Ovary (tissue), 10 donors: ENCODE measurements at places on chromosomes 11 and 22. TPM values are rescaled to one million over a fixed set of nuclear protein-coding genes. Genes with fewer than 3 reads are reported as not detected.
A peak's percentile ranks its signal among the peaks of the same experiment; 100 is the strongest.

- DNase-seq = no peak
These were observed 120.2 kb upstream of the SNX19 start for GRCh38 chr11:131036514-131036913.

DNA sequence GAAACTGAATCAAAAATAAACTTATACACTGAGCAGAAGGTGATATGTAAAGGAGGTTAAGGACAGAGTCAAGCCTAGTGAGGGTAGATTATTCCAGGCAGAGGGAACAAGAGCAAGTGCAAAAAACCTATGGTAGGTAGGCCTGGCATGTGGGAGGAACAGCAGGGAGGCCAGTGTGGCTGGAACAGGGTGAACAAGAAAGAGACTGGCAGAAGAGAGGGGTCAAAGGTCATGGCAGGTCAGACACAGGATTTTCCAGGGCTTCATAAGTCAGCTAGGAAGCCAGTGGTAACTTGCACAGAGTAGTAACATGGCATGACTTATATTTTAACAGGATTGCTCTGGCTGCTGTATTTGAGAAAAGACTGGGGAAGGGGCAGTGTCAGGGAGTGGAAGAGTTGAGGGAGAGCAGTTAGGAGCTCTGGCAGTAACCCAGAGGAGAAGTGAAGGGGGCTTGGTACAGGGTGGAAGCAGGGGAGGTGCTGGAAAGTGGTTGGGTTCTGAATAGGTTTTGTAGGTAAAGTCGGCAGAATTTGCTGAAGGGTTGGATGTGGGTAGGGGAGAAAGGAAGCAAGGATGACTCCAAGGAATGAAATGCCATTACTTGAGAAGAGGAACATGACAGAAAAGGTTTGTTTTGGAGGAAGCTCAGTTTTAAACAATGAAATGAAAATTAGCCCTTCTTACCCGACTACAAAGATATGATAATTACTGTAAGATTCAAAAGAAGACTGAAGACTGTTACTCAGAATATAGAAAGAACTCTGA is 86.2 kb downstream of the ZNRF3 start:
- no peak for DNase-seq

DNA sequence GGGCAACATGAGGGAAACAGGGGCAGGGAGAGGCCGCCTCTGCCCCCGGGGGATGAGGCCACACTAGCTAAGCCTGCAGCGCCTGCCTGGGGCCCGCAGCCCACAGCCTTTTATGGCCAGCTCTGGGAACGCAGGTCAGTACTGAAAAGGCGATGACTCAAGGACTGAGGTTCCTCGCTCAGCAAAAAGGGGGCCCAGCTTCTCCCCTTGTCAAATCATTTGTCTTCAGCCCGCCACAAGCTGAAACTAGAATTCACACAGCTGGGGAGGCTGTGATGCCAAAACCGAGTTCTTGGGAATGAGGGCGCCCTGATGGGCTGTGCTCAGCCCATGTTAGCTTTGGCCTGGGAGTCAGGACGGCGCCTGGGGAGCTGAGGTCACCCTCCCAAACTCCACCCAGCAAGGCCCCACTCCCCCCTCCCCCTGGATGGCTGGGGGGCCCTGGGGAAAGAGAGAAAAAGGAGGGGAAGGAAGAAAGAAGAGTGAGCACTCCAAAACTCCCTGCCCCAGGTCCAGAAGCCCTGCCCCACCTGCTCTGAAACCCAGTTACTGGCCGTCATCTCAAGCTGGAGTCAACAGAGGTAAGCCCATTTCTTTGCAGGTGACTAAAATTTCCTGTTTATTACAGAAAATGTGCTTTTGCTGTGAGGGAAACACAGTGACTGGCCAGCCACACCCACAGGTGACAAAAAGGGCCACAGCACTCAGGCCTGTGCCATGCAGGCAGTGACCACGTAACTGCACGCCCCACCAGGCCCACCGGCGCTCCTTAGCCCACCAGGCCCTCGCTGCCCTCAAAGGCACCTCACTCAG is 13.7 kb downstream of the EHD1 start:
- peak; percentile 79 for DNase-seq

GRCh38 chr11:18280438-18281045 is 14.5 kb downstream of the SAA1 start:
- DNase-seq = no peak

- peak; percentile 41 for DNase-seq
These were observed 882 bp downstream of the CYB5R2 start for GRCh38 chr11:7672276-7672959.

DNA sequence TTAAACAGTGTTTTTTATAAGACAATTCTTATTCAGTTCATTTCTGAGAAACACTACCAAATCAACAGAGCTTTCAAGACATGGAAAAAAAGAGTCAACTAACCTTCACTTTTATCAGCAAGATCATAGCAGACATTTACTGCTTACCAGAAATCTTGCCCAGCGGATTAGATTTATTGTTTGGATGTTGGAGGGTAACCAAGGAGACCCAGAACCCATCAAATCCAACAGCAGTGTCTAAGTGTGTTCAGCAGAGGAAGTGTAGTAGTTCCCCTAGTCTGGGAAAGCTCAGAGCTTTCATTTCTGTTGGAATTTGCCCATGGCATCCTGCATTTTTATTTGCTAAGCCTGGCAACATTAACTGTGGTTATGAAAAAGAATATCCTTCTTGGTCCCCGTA is 2.4 kb upstream of the PGM2L1 start:
- DNase-seq = no peak

- no peak for DNase-seq
These were observed 33.3 kb downstream of the NUP50 start for GRCh38 chr22:45196926-45197605.

GRCh38 chr22:37166675-37167066 is 17.0 kb upstream of the IL2RB start:
- peak; percentile 88 for DNase-seq

- DNase-seq = no peak
These were observed 14.1 kb downstream of the IL10RA start for GRCh38 chr11:118000067-118000849.

- no peak for DNase-seq
These were observed 146.4 kb downstream of the FBXO7 start for GRCh38 chr22:32620992-32621391.

DNA sequence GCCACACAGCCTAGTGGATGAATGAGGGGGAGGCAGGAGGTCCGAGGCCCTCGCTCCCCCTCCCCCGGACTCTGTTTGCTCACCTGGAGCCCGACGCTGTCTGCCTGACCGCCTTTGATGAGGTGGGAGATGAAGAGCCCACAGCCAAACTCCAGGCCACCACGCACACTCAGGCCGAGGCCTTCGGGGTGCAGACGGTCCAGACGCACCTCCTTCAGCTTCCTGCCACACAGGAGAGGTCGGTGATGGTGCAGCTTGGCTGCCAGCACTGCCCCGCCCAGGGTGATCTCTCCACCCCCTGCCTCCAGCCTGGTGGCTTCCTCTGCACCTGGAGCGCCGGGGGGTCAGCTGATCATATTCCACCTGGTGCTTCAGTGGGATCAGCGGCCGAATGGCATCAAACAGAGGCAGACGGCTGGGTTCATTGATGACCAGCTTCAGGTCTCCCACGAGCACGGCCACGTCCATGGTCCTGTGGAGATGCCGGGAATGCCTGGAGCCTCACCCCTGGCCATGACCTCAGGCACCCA is 13.1 kb downstream of the USH1C start:
- DNase-seq = no peak

DNA sequence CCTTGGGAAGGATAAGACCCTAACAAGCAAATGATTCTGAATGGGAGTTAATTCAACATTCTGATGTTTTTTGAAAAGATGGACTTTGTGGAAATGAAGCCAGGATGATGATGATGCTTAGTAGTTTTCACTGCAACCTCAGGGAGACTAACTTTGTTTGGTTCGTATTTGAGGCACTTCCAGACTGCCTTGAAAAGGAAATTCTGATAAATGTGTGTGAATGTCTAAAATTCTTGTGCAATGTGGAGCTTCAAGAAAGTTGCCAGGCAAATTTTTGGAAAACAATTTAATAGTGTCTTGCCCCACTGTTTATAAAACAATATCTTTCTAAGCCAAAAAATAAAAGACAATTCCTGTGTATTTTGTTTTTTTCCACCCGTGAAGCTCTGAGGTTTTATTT is 11.2 kb upstream of the NAV2 start:
- no peak for DNase-seq

DNA sequence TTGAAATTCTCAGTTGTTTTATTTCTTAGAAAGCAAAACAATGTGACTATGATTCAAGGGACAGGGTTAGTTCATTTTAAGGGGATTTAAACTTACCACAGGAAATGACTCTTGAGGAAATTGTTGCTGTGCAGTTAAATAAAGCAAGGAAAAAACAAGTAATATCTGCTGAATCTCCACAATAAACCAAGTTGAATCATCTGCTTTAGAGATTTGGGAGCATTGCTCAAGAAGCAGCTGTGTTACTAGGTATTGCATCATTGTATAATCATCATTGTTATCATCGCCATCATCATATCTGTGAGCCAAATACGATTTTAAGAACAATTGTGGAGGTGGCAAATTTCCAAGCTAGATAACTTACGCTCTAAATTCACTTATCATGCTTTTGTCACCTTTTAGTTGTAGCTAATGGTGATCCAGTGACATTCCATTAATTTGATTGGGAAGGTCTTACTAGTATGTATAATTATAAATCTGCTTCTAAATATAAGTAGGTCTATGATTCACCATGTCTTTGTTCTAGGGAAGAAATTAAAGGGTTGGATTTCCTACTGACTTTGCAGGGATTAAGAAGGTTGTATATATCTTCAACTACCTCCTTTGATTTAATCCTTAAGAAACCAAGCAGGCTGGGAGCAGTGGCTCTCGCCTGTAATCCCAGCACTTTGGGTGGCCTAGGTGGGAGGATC is 19.9 kb downstream of the MMP10 start:
- DNase-seq = no peak

GRCh38 chr22:46542011-46542985 is 4.9 kb upstream of the CELSR1 start:
- peak; percentile 33 for DNase-seq

- no peak for DNase-seq
These were observed 13.6 kb downstream of the OR5D16 start for GRCh38 chr11:55852141-55852540.

- no peak for DNase-seq
These were observed 11.6 kb downstream of the DGCR2 start for GRCh38 chr22:19110646-19111045.

DNA sequence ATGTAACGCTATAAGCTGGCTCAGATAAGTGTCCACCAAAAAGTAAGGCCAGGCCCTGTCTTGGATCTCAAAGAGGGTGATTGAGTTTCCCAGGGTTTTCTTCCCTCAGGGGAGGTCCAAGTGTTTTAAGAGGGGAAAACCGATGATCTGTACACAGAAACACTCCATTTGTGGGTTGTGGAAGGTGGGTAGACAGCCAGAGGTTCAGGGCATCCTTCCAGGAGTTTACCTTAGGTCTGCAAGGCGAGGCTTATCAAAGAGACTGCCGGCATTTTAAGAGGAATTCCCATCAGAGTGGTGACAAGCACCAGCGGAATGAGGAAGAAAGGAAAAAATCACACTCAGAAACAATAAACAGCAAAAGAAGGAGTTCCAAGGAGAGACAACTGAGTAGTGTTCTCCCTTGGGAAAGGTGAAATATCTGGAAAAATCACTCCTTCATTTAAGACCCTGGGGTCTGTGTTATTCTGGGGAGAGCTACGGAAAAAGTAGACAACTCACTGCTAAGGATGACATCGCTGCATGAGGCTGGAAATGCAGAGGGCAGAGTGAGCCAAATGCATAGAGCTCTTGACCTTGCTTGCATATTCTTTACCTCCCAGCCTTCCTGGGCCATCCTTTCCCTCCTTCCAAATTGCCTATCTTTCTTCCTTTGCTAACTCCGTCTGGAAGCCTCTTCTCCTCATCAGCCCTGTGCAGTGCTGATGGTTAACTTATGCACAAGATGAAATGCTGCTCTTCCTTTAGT is 22.1 kb upstream of the MMP7 start:
- DNase-seq = no peak

- no peak for DNase-seq
These were observed 94.6 kb upstream of the ALKBH3 start for GRCh38 chr11:43786016-43786415.

CYB5R2 gene
- 23.5 TPM for polyA plus RNA-seq

PYGM gene
- 1.9 TPM for polyA plus RNA-seq

H19 gene
- 601 TPM for polyA plus RNA-seq

FAT3 gene
- polyA plus RNA-seq = 0.39 TPM

SCGB1A1 gene
- not detected for polyA plus RNA-seq

NAALAD2 gene
- 3.2 TPM for polyA plus RNA-seq

TANGO2 gene
- polyA plus RNA-seq = 11.0 TPM

FGF3 gene
- polyA plus RNA-seq = not detected

SLC1A2 gene
- 0.15 TPM for polyA plus RNA-seq

TMEM132A gene
- 21.3 TPM for polyA plus RNA-seq

TLCD5 gene
- polyA plus RNA-seq = 5.0 TPM
